ENCODE measurements at places on chromosomes 2 and 18. TPM values are rescaled to one million over a fixed set of nuclear protein-coding genes. Genes with fewer than 3 reads are reported as not detected.

Gene PMAIP1
- total RNA-seq = 0.08 TPM

- no peak for DNase-seq
These were observed 35.8 kb upstream of the EML6 start for GRCh38 chr2:54687595-54688152.

- DNase-seq = no peak
These were observed 90.6 kb upstream of the TAF1B start for GRCh38 chr2:9752441-9753275.

Gene PHOSPHO2
- 2.5 TPM for total RNA-seq

Gene LCT
- total RNA-seq = not detected

DNA sequence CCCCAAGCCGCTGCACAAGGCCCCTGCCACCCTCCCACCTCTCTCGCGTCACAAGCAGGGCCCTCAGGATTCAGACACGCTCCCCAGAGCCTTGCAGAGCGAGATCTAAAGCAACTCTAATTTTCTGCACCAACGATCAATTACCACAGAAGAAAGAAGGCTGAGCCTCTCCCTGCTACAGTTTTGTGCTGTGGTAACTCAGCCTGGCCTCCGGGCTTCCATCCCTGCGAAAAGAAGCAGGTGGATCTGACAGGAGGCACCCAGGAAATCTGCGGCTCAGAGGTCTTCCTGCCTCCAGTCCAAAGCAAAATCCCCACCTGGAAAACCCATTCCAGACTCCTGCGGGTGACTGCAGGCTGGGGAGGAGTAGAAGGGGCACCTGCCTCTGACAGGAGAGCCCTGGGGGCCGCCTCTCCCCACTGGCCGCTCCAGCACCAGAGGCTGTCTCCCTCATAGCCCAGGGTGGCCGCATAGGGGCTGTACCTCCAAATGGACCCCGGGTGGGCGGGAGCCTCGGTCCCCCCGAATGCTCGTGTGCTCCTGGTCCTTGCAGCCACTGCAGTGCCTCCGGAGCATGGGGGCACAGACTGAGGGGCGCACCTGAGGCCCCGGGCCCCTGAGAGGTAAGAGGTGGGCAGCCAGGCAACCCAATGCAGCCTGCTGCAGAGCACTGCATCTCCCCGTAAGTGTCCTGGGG is 31.0 kb downstream of the PXDN start:
- no peak for DNase-seq

DNA sequence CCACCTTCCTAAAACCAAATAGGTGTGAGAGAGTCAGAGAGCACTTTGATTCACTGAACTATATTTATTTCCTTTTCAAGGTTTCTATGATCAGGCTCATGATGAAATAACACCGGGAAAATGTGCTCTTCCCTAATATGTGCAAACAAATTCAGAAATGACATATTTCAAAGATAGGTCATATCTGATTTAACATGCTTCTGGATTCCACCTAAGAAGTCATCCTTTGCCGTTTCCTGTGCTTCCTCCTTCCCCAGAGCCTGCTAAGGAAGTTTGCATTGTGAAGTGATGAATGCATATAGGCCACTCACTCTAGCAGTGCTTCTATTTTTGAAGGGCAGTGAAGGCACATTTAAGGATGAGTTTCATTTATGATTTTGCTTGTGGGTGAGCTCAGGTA is 327.6 kb downstream of the TDRD15 start:
- no peak for DNase-seq

Gene POTEJ
- not detected for total RNA-seq

DNA sequence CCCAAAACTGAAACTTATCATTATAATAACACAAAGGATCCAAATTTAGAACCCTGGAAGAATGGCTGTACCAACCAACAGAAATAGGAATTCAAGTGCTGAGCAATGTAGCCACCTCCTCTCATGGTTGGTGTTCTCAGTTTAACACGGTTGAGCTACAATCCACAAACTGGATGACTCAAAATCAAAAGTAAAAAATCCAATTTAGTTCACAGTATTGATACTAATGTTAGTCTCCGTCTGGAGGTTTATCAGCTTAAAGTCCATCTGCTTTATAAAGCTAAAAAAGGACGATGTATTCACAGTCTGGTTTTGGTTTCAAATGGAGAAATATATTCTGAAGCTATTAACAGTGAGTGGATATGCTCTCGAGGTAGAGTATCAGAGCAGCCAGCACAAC is 40.5 kb downstream of the CNTNAP5 start:
- DNase-seq = no peak

Gene LHCGR
- not detected for total RNA-seq

- DNase-seq = no peak
These were observed 64.1 kb downstream of the TRAPPC12 start for GRCh38 chr2:3443506-3444084.

All from liver (tissue), 10 donors.